ENCODE measurements at places on chromosomes 3 and 15.

DNA sequence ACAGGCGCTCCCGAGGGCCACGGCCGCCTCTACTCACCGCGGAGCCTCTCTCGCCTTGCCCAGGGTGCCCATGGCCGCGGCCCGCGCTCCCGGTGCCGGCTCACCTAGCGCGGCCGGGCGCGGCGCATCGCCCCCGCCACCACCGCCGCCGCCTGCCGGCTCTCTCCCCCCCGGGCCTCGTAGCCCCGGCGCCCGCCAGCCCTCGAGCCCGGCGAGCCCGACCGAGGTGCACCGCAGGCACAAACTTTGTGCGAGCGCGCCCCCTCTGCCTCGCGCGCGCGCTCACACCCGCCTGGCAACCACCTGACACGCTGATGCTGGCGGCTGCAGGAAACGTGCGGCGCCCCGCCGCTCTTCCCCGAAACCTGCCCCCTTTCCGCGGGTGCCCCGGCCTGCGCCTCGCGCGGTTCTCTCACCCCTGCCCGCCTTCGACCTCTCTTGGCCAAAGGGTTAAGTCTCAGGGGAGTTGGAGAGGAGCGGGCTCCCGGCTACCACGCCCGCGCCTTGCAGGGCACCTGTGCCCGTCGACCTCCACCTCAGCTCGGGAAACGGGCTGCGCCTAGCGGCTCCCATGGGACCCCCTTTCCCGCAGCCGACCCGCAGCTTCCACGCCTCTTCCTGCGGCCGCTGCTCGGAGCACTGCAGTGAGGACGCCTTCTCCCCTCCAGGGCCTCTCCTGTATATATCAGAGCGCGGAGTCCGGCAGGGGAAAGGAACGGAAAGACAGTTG, at the start of gene RASGRP1:
TSS of gene RASGRP1 (minus strand) at position 258 of the 730 bp plus-strand sequence. CDS start at position 72, 186 bp downstream.
- DNase-seq, result peak; percentile 91

- DNase-seq, result no peak
Observed at GRCh38 chr3:173793963-173794362, 396.4 kb downstream of the NLGN1 start.

DNA sequence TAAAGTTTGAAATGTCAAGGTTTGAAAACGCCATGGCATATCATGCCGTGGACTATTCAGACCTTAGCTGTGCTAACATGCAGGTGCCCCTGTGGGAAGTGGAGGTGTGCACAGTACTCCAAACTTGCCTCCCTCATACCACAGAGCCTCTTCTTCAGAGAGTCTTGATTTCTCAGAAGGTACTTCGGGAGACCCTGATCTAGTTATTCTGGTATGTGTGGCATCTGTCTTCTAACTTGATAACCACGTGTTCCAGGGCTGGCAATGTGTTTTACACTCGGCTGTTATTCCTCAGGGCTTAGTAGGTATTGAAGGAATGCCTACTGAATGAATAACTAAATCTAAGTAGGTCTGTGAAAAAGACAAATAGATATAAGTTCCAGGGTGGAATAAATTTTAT, 309.9 kb downstream of the CLSTN2 start:
- DNase-seq, result no peak

GRCh38 chr3:62361261-62361660, 12.1 kb downstream of the FEZF2 start:
- no peak for DNase-seq

- no peak for DNase-seq
Observed at GRCh38 chr3:169148448-169149348, 514.8 kb downstream of the MECOM start.

DNA sequence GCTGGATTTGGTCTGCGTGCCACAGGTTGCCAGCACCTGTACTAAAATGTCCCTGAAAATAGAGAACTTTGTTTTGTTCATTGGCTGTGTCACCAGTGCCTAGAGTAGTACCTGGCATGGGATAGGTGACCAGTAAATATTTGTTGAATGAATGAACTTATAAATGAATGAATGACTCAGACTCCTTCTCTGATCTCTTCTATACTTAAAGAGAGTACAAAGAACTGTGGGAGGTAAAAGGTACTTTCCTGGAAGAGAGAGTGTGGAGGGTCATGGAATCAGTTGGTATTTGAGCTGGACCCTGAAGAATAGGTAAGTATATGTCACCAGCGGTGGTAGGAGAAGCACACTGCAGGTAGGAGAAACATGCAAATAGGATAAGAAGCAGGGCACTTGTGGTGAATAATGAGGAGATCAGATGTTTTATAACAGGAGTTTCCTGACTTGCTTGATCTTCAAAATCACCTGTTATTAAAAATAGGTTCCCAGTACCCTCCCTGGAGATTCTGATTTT, 149.4 kb downstream of the LPP start:
- no peak for DNase-seq

GRCh38 chr3:71130471-71131374, 452.8 kb downstream of the FOXP1 start:
- DNase-seq, result peak; percentile 82

DNA sequence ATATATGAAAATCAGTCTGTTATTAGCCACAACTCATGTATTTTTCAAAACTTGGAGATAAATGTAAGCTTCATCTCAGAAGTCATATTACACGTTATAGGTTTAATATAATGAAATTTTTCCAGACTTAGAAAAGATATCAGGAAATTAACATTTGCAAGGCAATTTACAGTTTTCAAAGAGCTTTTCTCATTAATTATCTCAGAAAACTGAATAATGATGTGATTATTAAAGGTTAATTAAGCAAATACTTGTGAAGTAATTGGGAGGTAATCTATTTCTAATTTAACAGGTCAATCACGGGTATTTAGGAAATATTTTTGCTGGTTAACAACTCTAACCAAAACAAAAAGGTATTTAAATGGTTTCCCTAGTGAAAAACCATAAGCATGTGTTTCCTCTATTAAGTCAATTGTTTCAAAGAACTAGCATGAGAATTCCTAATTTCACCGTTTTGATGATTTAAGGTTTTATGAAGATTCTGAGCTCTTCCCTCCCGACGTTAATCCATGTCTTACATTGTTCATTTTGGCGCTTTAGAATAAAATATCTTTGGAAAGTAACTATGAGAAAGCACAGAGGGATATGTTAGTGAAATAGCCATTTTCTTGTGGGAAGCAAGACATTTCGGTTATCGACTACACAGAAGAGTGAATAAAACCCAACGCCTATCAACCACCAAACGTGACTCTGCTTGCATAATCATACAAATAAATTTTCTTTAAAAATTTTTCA, 1.5 kb upstream of the NEO1 start:
- DNase-seq, result no peak

Data from CD4-positive, alpha-beta T cell treated with Interleukin-10 for 1 hour (primary cell).